ENCODE measurements at places on chromosomes 3 and 15.
A peak's percentile ranks its signal among the peaks of the same experiment; 100 is the strongest.

- DNase-seq = peak; percentile 63
These were observed 69.5 kb downstream of the KLF15 start for GRCh38 chr3:126287536-126288241.

GRCh38 chr15:41263891-41264351 lies 32.9 kb downstream of the CHP1 start:
- no peak for DNase-seq

DNA sequence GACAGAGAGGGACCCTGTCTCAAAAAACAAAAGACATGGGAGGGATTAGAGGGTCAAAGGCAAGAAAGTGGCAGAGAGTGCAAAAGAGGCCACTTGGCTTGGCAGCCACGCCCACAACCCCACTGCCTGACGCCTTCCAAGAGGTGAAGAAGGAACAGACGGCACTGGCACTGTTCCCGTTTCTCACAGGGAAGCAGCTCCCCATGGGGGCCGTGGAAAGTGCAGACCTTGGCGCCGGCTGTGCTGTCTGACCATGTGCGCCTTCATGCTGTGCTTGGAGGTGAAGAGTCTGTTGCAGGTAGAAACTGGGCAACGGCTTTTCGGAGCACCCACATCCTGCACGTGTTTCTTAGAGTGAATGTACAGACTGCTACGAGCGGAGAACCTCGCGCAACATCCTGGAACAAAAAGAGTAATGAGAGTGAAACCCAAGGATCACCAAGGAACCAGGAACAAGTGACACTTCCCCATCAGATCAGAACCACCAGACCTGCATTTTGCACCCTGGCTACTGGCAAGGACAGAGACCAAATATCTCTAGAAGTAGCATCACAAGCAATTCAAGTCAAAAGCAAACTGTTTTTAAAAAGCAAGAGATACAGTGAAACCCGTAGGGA lies 9.7 kb downstream of the ZXDC start:
- DNase-seq = no peak

DNA sequence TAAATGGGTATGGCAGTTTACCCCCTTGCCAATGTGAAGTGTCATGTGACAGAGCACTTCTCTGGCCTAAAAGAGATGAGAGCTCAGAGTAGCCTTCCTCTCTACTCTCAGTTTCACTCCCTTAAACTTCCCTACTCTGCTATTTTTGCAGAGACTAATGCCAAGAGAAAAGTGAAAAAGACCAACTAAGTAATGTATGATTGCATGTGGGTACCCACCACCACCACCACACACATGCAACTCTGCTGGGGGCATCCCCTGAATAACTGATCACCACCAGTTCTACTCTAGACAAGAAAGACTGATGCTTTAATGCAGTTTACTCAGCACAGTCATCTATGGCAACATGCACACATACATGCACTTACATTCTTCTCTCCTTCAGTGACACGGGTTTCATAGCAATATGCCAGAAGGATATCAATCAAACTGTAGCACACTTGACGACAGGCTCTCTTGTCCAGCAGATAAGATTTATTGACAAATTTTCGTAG lies 31.3 kb downstream of the SHQ1 start:
- DNase-seq = no peak

- DNase-seq = no peak
These were observed 155.5 kb downstream of the GOLIM4 start for GRCh38 chr3:167940241-167940640.

DNA sequence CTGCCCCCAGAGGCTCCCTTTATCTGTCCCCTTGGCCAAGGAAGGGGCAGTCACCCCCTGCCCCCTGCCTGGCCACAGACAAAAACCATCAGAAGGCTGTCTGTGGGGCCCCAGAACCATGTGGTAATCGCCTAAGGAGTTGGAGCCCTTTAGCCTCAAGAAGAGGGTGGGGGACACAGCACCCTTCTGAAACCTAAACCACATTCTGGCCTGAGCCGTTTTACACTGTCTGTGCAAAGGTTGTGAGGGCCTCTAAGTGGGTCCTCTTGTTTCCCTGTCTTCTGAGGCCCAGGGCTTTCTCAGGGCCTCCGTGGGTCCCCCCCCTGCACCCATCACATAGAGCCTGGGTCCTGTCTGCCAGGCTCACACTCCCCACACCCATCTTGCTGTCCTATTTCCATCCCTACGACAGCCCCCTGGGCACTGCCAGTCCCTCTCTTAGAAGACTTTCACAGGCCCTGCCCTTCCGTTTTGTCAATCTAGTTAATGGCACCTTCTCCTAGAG lies 17.9 kb upstream of the RPUSD3 start:
- DNase-seq = no peak

- no peak for DNase-seq
These were observed 49.5 kb downstream of the CEP63 start for GRCh38 chr3:134535186-134535970.

GRCh38 chr3:42900226-42901072 lies 5.5 kb upstream of the ZNF662 start:
- no peak for DNase-seq

Data from caudate nucleus (tissue), 63 donors.